Stimulated activated CD8-positive, alpha-beta memory T cell treated with anti-CD3 and anti-CD28 coated beads, Interleukin-15, amount 100 ng/mL, for 4 hours (primary cell): ENCODE measurements at places on chromosomes 5 and 9.

DNA sequence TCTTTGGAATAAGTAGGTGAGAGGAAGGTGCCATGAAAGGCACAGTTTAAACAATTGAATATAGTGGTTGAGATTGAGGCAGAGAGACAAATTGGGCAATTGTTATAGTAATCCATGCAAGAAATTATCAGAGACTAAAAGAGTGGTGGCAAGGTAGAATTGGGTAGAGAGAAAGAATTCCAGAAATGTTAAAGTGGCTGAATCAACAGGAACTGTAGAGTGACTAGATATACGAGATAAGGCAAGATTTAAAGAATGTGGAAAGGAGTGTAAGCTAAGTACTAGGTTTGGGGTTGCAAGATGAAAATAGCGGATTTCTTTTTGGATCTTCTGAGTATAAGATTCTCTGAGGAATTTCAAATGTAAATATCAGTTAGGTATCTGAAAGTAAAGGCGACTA, 285.2 kb downstream of the DMRTA1 start:
- DNase-seq, result no peak

DNA sequence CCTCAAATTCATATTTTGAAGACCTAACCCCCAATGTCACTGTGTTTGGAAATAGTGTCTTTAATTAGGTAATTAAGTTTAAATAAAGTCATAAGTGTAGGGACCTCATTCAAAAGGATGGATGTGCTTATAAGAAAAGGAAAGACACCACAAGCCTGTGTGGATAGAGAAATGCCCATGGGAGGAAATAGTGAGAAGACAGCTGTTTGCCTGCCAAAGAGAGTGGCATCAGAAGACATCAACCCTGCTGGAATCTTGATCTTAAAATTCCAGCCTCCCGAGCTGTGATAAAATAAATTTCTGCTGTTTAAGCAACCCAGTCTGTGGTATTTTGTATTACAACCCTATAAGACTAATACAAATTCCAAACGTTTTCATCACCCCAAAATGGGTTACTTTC, 1867.9 kb upstream of the NUDT12 start:
- DNase-seq, result no peak

DNA sequence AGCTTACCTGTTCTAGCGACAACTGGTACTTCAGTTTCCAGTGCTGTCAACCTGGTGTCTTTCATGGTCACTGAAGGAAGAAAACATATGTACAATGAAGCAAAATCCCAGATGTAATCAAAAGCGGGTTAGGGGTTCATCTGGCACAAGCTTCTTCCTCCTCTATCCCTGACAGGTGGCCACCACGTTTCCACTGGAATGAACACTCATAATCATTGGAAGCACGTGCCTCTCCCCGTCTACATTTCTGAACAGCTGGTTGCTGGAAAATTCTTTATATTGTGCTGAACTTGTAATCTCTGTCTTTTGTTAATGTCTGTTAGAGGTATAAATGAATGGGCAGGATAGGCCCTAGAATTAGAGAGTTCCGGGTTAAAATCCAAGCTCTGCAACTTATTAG, 9.4 kb downstream of the TSC1 start:
- no peak for DNase-seq

DNA sequence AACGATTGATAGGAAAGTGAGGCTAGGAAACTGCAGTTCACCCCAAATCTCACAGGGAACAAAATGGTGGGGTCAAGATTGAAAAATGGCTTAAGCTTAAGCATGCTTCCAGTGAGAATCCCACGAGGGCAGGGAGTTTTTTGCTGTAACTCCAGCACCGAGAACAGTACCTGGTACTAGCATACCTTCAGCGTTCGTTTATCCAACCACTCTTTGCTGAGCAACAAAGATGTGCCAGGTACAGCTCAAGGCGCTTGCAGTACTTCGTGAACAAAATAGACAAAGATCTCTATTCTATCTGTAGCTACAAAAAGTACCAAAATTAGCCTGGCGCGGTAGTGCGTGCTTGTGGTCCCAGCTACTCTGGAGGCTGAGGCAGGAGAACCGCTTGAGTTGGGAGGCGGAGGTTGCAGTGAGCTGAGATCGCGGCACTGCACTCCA, 778 bp upstream of the PPP6C start:
- DNase-seq, result no peak

DNA sequence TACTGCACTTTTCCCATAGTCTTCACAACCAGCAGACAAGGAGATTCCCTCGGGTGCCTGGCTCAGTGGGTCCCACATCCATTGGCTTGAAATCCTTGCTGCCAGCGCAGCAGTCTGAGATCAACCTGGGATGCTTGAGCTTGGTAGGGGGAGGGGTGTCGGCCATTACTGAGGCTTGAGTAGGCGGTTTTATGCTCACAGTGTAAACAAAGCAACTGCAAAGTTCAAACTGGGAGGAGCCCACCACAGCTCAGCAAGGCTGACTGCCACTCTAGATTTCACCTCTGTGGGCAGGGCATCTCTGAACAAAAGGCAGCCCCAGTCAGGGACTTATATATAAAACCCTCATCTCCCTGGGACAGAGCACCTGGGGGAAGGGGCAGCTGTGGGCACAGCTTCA, 512.3 kb upstream of the MPDZ start:
- no peak for DNase-seq

DNA sequence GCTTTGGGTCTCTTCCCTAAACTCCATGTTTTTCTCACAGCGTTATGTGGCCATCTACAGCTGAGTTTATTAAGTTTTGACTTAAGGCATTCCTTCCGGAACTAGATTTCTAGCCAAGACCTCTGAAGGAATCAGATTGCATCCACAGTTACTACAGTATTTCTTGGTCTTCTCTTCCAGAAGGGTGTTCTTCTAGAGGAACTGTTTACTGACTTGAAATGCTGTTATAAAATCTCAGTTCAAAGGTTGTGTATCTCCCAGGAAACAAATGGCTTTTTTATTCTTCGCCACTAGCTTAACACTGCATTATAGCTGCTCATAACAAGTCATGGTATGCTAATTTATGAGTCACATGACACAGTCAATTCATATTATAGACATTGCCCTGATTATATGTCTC, 55.3 kb upstream of the RAD23B start:
- no peak for DNase-seq

GRCh38 chr5:149128023-149128875, 13.0 kb upstream of the ABLIM3 start:
- no peak for DNase-seq

DNA sequence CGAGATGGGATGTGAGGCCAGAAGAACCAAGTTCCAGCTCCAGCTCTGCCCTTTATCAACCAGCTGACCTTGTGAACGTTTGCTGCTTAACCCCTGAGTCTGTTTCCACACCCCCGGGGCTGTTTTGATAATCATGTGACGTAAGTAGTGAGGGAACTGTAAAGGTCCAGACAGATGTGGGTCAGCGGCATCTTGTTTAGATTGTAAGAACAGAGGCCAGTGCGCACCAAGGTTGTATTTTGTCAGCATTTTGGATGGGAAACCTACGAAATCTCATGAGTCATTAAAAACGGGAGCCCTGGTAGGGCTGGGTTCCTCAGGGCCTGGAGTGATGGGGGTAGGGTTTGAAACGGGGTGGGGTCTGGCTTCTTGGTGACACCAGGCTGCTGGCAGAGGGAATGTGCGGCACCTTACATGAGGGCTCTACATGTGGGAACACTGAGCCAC, 13.8 kb upstream of the COL15A1 start:
- DNase-seq, result no peak

DNA sequence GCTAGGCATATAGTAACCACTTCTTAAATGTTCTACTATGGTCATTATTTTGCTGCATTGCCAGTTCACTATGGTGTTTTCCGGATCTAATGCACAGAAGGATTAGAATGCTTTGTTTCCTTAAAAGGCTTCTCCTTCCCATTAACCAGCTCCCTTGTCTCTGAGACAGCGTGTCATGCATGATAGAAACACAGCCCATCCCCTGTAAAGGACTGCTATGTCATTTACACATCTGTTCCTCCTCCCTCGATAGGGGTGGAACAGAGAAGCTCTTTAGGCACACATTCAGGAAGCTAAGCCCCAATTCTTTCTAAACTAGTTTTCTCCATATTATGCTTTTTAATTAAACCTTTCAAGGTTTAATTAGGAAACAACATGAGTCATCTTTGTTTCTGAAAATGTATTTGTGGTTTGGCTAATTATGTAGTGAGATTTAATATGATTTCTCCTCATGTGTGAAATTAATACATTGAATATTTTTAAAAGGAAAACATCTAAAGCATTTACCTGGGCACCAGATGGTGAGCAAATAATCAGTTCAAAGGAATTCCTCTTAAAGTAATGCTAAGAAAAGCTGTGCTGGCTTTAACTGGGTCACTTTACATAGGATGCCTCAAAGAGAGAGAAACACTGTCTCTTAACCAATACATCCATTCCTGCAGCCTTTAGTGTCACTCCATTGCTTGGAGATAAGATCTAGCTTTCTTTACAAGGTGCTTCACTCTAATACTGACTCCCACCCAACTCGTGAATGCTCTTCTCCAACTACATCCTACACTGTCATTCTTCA, 133.3 kb upstream of the PPP1R2B start:
- DNase-seq, result no peak

GRCh38 chr5:55324815-55325418, 17.1 kb downstream of the MTREX start:
- no peak for DNase-seq

DNA sequence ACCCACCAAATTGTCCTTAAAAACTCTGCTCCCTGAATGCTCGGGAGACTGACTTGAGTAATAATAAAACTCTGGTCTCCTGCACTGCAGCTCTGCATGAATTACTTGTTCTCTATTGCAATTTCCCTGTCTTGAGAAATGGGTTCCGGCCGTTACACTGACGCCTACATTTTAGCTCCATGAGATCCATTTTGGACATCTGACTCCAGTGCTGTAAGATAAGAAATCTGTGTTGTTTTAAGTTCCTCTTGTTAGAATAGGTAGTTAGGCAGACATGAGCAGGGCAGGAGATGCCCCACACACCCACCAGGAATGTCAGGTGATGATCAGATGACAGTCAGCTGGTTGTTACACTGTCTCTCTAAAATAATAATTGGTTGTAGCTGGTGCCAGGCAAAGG, 125.8 kb upstream of the SHB start:
- no peak for DNase-seq

DNA sequence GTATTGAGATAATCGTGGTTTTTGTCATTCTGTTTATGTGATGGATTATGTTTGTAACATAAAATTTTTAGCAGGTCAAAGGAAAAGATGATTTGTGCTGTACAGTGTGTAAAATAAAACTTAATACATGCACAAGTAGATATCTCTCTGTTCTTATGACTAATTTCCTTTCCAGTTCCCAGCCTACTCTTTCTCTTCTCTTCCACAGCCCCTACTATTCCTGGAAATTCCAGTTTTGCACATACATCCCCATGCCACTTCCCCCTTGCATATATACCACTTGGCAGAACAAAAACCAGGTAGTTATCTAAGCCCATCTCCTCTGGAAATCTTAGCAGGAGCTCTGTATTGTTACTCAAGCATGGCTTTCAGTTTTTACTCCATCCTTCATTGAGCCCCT, 20.2 kb downstream of the TEK start:
- DNase-seq, result no peak

DNA sequence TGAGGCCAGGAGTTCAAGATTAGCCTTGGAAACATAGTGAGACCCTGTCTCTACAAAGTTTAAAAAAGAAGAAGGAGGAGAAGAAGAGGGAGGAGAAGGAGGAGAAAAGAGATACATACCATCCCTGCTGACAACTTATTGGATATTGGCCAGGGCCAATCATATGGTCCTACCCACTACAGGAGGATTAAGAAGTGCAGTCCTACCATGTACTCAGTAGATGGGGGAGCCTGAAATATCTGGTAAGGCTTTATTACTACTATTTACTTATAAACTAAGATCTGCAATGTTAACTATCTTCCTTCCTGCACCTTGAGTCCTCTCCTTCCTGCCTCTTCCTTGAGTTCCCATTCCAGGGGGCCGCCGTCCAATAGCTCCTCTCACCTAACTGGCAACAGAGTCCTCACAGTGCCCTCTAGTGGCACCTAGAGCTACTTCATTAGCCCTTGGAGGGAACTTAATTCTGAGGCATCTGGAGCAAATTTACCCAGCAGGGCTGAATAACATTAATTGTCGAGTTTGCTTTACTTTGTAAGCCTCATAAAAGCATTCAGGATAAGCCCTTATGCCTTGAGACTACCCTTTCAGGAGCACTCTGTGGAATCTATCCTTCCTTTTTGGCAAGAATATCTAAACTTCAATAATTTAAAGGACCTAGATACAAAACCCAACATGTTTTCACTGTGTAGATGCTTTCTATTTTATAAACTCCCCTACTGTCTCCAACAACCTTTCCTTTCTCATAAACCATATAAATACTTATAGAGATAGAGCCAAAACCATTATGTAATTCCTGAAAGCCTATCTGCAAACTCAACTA, 39.1 kb upstream of the RANBP6 start:
- DNase-seq, result no peak

GRCh38 chr5:156339139-156339841, 12.3 kb downstream of the SGCD start:
- DNase-seq, result no peak

- DNase-seq, result no peak
Observed at GRCh38 chr5:103942587-103943186, 380.1 kb upstream of the NUDT12 start.
